ENCODE measurements at places on chromosomes 5 and 9.

GRCh38 chr5:135059000-135059923 is 25.2 kb upstream of the PITX1 start:
- DNase-seq: no peak

DNA sequence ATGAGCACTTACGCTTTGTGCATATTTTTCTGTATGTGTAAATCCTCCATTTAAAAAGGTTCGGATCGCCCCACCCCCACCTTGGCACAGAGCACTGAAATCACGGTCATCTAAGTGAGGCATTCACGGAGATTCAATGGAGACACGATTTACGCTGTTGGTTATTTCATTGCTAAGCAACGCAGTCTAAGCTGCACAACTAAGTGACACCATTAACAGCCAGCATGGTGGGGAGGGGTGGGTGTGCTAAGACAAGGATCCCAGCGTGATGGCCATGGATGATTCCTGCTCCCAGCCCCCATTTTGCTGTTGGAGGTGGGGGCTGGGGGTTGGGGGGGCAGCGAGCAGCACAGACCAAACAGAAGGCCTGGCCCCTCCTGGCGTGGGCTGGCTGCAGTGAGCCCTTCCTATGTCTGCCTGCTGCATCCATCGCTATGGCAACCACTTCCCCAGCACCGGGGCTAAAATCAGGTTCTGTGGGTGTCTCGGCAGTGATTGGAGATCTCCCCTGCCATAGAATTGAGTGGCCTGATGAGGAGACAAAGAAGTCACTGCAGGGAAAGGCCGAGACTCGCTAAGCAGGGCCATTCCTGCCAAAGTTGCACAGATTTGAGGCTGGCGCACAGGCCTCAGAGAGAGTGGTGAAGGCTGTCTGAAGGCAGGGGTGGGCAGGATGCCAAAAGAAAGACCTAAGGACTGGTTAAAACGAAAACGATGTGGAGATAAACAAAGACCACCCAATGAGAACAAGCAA is 14.3 kb upstream of the MARCHF6 start:
- DNase-seq: peak; percentile 93

DNA sequence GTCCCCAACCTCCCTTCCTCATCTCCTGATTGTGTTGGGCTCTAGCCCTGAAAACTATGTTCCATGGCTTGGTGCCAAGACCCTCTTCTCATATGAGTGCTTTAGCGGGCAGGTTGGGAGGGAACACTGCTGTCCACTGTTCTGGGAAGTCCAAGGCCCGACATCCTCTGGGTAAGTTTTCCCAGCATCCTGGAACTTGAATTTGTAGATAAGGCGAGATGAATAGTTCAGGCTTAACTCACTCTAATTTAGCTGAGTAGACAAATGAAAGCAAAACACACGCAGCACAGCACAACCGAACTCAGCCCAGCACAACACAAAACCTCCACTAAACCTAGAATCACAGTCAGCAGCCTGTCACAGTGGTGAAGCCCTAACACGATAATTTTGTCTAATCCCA is 95.3 kb upstream of the SLC28A3 start:
- no peak for DNase-seq

DNA sequence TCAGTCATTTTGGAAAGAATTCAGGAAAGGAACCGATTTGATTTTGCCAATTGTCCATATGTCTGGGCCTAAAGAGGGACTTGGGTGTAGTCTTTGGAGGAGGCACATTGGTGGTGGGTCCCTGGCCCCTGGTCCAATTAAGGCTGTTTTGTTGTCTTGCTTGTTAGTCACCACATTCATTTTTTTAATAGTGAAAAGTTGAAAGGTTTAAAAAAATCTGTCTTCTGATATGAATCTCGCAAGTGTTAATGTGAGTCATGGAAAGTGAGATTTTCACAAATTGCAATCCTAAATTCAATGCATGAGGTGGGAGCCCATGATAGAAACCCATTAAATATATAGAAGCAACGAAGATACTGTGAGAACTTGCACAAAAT is 165.9 kb upstream of the OTULINL start:
- DNase-seq: peak; percentile 58

GRCh38 chr9:110260911-110261310 is 4.6 kb upstream of the TXN start:
- no peak for DNase-seq
